ENCODE measurements at places on chromosomes 2 and 18. TPM values are rescaled to one million over a fixed set of nuclear protein-coding genes. Genes with fewer than 3 reads are reported as not detected.

Gene FSIP2
- total RNA-seq: 0.58 TPM

Gene PFN4
- 1.9 TPM for total RNA-seq

Gene CLEC4F
- total RNA-seq: 0.58 TPM

Gene DSC3
- total RNA-seq: 0.51 TPM
